ENCODE measurements at places on chromosomes 11 and 22.
A peak's percentile ranks its signal among the peaks of the same experiment; 100 is the strongest.

DNA sequence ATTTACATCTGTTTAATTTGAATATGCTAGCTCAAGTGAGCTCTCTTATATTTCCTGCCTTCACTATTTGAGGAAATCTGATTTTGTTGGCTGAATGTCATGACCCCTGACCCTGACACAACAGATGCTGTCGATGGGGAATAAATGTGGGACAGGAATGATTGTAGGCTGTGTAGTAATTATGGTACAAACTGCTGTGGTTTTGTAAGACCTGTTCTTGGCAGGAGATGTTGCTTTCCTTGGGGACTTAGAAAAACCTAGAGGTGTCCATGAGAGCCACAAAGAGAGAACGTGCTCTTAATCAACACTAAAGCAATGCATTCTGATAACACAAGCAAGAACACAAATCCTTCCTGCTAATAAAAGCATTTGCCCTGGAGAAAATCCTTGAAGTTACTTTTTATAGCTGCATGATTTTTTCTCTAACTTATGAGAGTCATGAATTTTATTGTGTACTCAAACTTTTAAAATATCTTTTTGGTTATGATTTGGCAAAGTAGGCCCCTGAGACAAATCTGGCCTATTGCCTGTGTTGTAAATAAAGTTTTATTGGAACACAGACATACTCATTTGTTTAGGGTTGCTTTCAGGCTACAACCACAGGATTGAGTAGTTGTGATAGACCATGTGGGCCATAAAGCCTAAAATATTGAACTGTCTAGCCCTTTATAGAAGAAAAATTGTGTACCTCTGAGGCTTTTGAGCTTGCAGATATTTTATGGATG, 90.2 kb downstream of the DDX10 start:
- DNase-seq, result no peak

- no peak for DNase-seq
Observed at GRCh38 chr11:10385696-10386095, 69.4 kb upstream of the AMPD3 start.

DNA sequence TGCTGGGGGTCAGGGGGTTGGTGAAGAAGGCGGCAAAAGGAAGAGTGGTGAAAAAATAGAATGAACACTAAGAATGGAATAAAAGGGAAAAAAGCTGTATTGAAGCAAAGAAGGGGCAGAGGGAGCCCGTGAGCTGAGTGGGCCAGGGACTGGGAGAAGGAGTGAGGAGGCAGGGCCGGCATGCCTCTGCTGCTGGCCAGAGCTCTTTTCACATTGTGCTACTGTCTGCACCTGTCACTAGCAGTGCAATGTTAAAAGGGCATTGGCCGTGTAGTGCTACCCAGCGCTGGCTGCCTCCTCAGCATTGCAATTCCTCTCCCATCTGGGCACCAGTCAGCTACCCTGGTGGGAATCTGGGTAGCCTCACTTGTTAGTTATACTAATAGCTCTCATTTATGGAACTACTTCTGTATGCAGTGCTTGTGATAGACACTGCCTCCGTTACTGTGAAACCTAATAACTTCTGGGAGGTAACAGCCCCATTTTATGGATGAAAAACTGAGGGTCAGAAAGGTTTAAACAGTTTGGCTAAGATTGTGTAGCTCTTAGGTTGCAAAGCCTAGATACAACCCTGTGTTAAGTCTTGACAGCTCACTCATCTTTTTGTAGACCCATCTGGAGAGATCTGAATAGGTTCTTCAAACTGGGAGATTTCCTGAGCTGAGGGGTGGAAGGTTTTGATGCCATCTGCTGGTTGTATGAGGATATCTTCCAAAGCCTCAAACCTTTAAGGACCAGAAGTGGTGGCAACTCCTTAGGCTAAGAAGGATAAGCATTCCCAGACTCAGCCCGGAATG, 8.5 kb downstream of the YPEL4 start:
- no peak for DNase-seq

DNA sequence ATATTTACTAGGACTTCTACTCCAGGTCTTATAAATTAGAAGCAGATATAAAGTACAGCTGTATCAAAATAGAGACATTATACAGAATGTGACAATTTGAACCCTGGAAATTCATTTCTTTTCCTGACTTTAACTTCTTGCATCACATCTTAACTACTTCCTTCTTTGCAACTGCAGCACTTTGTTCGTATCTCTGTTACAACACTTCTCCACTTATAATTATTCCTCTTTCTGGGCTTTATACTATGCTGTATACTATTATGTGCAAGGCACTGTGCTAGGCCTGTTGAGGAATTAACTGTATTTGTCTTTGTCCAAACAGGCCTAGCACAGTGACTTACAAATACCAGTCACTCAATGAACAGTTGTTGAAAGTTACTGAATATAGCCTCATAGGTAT, 1.8 kb upstream of the SLC36A4 start:
- DNase-seq, result no peak

- no peak for DNase-seq
Observed at GRCh38 chr22:25402501-25403283, 161.8 kb upstream of the GRK3 start.

DNA sequence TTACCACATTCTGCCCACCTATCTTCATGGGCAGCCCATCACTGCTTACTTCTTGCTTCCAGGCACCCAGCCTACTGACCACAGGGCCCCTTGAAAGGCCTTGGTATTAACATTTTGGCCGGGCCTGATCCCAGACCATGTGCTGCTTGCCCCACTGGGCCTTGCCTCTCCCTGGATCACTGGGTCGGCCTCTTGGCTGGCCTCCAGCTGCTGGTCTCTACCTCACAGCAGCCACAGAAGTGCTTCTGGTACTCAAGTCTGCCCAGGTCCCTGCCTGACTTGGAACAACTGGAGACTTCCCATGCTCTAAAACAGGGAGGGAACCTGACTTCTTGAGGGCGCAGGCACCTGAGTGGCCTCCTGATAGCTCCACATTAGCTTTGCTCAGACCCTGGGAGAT, 63.6 kb downstream of the THAP12 start:
- no peak for DNase-seq

DNA sequence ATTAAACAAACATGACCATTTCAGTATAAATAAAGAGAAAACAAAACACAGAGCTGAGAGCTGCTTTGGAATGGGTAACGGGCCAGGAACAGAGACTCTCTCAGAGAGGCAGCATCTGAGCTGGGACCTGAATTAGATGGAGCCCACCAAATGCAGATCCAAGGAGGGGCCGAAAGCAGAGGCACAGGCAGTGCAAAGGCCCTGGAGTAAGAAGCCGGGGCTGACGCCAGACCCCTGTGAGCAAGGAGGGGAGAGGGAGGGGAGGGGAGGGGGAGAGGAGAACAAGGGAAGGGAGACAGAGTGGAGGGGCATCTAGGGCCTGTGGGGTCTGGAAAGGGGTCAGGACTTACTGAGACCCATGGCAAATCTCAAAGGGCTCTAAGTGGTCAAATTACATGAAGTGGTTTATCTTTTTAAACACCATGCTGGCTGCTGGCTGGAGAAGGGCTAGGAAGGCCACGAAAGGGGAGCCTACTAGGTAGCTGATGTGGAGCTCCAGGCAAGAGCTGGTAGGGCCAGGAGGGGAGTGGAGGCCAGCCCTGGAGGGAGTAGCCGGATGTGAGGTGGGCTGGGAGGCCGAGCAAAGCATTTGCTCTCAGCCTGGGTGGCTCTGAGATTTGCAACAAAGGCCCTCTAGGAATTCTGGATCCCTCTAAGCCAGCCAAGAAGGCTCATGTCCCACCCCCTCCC, 3.2 kb downstream of the OSBPL5 start:
- no peak for DNase-seq

DNA sequence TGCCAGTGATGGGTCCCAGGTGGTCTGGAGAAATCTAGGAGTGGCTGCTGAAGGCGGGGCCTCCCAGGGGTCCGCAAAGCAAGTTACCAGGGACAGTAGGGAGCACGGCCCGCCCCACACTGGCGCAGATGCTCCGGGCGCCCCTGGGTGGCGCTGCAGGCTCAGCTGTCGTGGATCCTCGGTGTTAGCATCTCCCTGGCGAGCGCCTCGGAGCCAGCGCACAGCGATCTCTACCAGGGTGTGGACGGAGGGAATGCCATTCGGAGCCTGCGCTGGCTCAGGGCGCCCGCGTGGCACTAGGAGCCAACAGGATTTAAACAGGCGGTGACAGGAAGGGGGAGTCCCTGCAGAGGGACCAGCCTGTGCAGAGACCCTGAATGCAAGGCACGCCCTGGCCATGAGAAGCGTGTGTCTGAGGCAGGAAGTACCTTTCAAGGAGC, 20.2 kb downstream of the FADS3 start:
- DNase-seq, result peak; percentile 82

DNA sequence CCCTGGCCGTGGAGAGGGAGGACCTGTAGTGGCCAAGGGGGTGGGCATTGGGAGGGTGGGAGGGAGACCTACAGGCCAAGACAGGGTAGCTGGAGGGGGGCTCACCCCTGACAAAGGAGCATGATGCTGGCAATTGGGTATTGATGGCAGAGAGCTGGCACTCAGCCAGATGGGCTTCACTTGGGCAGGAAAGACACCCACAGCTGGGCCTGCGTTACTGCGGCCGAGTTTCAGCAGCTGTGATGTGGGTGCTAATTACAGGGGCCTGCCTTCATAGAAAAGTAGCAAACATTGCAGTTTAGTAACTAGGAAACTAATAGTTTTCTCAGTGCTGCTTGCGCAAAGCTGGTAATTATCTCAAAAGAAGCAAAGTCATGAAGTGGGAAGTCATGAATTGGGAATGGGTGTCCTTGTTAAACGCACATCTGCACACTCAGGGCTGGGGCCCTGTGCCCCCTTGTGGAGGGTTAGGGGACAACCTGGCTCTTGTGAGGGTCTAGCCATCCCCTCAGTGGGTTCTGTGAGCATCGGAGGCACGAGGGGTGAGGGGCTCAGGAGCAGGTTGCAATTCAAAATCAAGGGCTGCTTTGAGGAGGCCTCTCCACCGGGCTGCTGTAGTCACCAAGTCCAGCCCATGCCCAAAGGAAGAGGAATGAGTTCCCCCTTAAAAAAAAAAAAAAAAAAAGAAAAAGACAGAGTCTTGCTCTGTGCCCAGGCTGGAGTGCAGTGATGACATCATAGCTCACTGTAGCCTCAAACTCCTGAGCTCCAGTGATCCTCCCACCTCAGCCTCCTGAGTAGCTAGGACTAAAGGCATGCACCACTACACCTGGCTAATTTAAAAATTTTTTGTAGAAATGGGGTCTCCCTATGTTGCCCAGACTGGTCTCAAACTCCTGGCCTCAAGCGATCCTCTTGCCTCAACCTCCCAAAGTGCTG, 24.4 kb upstream of the TXNRD2 start:
- no peak for DNase-seq

DNA sequence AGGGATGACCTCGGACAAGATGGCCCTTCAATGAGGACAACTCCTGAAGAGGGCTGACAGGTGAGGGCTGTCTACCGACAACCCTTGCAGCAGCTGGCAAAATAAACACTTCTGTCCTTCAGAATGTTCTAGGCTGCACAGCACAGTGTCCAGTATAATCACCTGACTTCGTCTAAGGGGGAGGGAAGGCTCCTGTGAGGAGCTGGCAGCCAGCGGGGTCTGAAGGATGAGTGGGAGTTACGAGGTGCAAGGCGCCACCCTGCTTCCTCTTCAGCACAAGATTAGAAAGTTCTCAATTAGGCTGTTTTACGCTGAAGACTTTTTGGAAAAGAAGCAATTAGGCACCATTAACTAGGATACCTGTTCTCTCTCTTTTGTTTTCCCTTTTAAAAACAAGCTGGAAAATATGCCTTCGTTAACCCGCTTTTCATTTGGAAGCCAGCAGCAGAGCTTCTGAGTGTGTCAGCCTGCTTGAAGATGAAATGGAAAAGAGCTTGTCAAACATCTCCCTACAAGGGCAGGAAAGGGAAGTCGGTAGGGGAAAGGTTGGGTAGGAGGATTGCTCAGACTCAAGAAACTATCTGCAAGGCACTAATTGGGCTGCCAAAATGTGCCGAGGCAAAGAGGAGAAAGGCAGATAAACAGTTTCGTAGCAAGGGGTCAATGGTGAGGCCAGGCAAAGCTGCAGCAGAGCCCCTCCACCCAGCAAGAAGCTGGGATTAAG, 592.2 kb upstream of the CADM1 start:
- no peak for DNase-seq

DNA sequence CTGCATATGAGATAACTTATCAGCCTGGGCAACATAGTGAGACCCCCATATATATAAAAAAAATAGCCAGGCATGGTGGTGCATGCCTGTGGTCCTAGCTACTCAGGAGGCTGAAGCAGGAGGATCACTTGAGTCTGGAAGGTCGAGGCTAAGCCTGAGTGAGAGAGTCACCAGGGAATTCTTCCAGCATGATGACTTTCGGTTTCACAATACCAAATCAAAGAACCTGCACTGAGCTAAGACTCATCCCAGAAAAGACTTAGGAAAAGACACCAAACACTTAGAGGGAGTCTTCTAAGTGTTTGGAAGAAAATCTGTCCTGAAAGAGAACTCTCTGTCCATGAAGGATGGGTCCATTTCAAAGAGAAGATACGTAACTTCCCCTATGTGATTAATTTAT, 12.7 kb downstream of the STK33 start:
- DNase-seq, result no peak

GRCh38 chr11:2290351-2290841, 11.3 kb downstream of the C11orf21 start:
- DNase-seq, result no peak

- DNase-seq, result no peak
Observed at GRCh38 chr22:24510637-24511625, 15.8 kb downstream of the UPB1 start.

DNA sequence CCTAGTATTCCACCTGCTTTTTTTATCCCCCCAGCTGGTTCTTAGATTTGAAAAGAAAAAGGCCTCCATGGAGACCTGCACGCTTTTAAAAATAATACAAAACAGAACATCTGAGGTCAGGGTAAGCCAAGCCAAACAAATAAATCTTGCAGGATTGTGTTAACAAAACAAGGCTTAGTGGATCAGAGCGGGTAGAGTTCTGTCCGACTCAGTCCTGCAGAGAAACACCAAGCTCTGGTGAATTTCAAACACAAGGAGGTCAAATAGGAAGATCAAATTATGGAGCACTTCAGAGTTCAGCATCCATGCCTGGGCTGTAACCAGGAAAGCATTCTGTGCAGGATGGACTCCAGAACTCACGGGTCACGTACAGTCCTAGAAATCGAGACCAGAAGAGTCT, 86.9 kb downstream of the SYN3 start:
- no peak for DNase-seq

DNA sequence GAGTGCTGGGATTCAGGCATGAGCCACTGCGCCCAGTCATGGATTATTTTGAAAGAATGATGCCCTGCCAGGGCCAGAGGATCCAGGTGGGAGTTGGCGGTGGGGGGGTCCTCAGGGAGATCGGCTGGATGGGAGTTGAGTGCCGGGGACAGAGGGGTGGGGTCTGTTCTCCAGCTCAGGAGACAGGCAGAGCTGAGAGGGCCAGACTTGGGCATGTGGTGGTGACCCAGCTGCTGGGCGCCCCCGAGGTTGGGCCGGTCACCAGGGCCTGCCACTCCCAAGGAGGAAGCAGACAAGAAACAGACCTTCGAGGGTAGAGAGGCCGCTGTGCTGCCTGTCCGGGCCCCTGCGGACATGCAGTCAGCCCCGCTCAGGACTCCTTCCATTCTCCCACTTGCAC, 11.8 kb upstream of the PRODH start:
- DNase-seq, result no peak
